ENCODE measurements at places on chromosomes 2 and 18.

DNA sequence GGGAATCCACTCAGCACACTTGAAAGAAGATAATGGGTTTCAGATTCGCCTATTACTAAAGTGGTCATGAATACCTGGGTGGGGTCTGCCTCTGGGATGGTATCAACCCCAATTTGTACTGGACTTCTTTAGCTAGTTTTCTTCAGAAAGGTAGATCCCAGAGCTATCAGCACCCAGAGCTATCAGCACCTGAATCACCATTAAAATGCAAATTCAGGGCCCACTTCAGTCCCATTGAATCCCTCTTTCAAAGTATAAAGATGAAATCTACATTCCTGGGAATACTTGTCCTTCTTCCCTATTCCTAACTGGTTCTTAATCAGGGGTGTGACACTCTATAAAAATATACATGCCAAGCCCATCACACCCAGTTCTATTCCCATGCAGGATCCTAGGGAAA lies 914.3 kb downstream of the DCC start:
- DNase-seq: no peak

DNA sequence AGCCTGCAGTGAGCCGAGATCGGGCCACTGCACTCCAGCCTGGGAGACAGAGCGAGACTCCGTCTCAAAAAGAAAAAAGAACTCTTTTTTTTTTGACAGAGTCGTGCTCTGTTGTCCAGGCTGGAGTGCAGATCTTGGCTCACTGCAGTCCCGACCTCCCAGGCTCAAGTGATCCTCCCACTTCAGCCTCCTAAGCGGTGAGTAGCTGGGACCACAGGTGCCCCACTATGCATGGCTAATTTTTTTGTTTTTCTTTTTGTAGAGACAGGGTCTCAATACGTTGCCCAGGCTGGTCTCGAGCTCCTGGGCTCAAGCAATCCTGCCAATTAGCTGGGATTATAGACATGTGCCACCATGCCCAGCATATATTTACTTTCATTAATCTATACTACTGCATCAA lies 12.5 kb upstream of the INO80D start:
- no peak for DNase-seq

DNA sequence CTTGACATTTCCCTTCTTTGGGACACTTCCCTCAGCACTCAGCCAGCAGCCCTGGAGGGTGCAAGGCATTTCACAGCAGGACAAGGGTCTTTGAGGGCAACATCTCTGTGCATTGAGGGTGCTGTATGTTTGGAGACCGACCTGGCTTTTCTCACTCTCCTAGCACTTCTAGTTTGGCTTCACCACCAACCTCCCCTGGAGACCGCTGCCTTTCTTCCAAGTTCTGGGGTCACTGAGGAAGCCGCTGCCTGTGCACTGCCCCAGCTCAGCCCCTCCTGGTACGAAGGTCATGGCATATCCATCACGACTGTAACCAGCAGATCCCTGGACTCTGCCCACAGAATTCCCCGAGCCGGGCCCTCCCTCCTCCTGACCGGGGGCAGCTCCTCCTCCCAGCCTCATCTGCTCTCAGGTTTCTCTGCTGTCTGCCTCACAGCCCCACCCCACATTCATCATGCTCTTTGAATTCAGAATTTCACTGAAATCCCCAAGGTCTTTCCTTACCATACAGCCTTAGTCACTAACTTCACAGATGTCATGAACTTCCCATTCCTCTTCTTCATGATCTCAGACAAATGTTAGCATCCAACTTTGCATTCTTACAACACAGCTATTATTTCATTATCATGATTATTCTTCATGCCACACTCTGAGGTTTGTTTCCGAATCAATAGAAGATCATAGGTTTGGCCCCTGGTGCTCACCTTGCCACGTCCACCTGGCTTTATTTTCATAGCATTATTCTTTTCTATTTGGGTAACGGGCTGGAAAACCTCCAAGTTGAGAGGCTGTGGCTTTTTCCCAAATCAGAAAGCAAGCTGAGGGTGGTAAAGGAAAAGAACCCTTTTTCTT lies 113.0 kb upstream of the COPS8 start:
- DNase-seq: no peak

DNA sequence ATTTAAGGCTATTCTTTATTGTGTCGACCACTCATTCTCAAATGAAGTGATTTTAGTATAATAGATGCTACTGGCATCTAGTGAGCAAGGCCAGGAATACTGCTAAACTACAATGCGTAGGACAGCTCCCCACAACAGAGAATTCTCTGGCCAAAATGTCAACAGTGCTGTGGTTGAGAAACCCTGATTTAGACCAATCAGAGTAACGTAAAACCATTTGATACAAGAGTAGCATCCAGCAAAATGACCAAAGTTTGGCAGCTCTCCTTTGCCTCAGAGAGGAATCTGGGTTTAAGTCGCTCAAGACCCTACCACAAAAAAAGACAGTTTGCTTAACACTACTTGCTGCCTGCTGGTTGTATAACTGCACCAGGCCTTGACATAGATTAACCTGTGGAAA lies 37.0 kb upstream of the TTN start:
- no peak for DNase-seq

GRCh38 chr2:181937473-181937872 lies 45.9 kb downstream of the ITPRID2 start:
- DNase-seq: no peak

GRCh38 chr18:47969816-47970215 lies 39.4 kb upstream of the SMAD2 start:
- DNase-seq: no peak

- no peak for DNase-seq
These were observed 64.5 kb downstream of the PARD6G start for GRCh38 chr18:80182855-80183254.

DNA sequence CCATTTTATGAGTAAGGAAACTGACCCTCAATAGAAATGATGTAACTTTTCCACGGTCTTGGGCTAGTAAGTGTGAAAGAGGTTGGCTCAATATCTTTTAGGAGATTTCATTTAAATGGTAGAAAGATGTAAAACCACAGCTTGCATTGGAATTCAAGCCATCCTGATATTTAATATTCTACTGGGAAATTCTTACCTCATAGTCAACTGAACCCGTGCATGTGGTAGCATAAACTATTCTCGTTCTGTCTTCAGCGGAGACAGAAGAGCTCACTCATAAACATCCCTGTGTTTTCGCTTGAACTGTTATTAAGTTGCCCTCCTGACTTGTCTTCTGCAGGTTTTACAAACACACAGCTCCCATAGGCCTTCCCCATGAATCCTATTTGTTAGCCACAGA lies 8.5 kb upstream of the SPATS2L start:
- no peak for DNase-seq

DNA sequence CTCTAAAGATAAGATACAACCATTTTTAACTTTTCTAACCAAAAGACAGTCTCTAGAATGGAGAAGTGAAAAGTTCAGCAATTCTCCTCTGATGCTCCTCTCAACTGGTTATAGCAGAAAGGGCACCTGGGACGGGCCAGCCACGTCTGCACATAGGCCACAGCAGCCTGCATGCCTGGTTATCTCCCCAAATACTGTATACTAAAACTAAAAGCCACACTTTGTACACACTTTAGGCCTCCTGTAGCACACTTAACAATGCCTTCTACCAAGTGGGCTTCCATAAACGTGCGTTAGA lies 179.1 kb downstream of the ANKRD44 start:
- DNase-seq: no peak

DNA sequence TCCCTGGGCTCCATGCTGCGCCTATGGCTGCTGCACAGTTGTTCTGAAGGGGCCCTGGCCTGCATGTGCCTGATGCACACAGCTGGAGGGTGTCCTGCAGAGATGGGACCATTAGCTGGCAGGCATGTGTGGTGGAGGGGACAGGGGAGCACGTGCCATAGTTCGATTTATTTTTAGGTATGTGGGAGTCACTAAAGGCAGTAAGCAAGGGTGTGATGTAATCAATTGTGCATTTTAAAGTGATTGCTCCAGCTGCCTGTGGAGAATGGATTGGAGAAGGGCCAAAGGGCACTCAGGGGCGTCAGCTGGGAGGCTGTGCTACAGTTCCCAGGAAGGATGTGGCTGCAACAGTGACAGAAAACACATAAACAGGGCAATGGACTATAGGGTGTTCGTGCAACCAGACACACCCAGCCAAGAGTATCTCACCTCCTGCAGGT lies 205.1 kb downstream of the ARL4C start:
- no peak for DNase-seq

- DNase-seq: no peak
These were observed 23.5 kb upstream of the ELAC1 start for GRCh38 chr18:50944245-50944932.

DNA sequence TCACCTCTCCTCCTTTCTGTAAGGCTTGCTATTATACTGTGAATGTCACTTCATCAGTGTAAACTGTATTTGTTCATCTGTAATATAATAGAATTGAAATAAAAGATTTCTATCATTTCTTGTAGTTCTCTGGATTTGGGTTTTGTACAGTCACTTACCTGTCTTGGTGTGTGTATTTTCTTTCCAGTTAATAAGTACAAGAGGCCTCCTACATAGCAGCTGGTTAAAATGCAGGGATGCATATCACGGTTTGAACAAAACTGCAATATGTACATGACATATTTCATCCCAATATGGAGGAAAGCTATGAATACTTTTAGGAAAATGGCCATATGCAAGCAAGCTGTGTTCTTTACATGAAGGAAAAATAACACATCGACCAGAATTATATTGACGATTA lies 5.4 kb upstream of the STAT1 start:
- no peak for DNase-seq

DNA sequence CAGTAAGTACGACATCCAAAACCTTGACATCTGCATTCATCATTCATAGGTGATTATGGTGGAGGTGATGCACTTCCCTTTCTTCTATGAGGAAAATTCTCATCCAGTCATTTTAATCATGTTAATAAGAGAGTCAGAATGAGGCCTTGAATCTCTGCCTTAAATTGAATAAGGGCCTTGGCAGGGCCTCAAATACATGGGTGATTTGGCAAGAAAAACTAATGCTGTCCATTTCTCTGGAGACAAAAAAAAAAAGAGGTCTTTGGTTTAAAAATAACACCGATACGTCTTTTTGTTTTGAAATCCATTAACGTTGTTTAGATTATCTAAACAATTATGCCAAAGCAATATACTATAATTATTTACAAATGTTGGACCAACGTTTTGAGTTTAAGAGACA lies 8.1 kb downstream of the COLEC12 start:
- DNase-seq: no peak

GRCh38 chr18:69400253-69400975 lies at the start of gene DOK6:
Gene DOK6, plus strand, starts transcription at chr18:69400888.
- no peak for DNase-seq

- DNase-seq: no peak
These were observed 138.4 kb downstream of the EIPR1 start for GRCh38 chr2:3238951-3239841.

GRCh38 chr2:178998539-178998938 lies 51.4 kb downstream of the CCDC141 start:
- DNase-seq: no peak

DNA sequence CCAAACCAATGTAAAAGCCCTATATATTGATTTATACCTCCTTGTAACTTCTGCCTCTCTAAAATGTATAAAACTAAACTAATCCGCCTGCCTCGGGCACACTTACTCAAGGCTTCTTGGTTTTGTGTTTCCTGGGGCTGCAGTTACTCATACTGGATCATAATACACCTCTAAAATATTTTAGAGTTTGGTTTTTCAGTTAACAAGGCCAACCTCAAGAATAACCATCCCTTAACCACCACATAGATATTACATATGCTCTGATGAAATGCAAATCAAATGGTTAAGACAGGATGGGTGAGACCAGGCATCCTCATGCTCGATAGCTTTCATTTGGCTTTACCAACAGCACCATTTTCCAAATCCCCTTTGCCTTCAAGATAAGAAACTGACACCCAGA lies 46.4 kb downstream of the UXS1 start:
- no peak for DNase-seq

DNA sequence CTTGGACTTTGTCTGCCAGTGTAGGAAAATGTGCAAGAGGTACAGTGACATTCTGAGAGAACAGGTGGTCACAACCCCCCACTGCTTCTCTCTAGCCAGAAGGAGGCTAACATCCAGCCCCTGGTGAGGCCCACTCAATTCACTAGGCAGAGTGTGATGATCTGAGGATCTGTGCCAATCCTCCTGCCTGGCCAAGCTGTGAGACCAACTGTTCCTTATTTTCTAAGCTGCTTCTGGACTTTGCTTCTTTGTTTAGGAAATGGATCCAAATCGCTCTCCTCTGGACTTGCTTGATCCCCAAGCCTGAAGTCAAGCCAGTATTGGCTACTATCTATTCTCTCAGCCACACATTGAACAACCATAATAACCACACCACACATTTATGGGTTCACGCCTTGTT lies 202.8 kb downstream of the PIK3C3 start:
- DNase-seq: no peak

GRCh38 chr2:104412384-104412783 lies 441.5 kb upstream of the POU3F3 start:
- DNase-seq: no peak

DNA sequence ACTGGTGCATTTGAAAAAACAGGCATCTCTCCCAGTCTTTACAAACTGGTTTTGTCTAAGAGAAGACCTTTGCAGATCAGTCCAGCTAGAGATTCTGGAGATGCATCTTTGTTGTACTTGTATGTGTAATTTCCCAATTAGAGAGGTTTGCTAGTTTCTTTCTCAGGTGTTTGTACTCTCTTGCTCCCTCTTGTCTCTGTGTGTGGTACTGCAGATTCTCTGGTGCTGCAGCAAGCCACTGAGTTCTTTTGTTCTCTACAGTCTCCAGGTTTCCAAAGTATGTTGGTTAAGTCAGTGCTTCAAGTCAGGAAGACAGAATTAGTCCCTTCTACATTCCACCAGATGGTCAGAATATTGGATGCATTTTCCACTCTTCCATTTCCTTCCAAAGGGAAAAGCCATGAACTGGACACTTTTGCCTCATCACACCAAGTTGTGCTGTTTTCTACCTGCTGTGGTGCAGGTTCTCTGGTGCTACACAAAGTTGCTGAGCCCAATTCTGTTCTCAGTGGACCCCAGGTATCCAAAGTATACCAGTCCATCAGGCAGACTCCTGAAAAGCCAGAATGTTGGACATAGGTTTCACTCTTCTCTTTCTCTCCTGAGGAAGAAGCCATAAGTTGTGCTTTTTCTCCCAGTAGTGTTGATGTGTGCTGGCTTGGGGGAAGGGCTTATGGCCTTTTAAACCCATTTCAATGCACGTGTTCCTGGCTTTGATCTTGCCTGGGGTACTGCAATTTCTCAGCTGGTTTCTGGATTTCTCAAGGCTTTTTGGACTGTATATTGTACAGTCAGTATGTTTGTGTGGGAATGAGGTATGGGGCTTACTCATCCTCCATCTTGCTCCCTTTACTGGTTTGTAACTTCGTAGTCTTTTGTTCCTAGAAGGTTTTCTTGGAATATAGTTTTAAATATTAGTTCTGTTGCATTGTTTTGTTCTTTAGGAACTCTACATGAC lies 29.8 kb downstream of the EPC2 start:
- DNase-seq: no peak
